Stimulated activated CD4-positive, alpha-beta T cell treated with anti-CD3 and anti-CD28 coated beads, Interleukin-1b, Interleukin-23, amount 100 ng/mL, for 4 hours (primary cell): ENCODE measurements at places on chromosomes 4 and X.

- no peak for DNase-seq
Observed at GRCh38 chr4:80069837-80070731, 2.9 kb downstream of the ANTXR2 start.

DNA sequence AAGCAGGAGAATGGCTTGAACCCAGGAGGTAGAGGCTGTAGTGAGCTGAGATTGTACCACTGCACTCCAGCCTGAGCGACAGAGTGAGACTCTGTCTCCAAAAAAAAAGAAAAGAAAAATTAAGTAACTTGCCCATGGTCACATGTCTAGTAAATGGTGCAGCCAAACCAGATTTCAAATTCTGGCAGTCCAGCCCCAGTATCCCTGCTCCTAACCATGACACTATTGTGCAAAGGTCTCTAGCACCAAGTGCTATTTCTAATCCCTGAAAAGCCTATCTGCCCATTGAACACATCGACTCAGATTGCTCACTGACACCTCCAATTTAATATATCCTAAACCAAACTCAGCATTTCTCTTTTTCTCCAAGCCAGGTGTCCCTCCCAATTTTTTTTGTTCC is 7.6 kb upstream of the LAMP2 start:
- no peak for DNase-seq

DNA sequence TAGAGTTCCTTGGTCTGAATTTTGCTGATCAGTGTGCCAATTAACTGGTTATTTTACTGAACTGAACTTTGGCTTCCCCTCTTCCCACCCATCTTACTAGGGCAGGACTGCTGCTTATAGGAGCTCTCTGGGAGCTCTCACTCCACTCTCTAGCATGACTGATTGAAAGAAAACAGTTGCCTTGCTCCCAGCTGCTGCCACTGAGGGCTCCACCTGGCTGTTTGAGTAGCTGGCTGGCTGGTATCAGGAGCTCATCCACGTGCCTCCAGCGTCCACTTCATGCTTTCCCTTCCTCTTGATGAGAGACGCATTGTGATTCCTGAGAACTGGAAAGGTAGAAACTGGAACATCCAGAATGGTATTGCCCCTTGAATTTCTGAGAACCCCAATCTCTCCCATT is 73.0 kb upstream of the KLHL13 start:
- no peak for DNase-seq

DNA sequence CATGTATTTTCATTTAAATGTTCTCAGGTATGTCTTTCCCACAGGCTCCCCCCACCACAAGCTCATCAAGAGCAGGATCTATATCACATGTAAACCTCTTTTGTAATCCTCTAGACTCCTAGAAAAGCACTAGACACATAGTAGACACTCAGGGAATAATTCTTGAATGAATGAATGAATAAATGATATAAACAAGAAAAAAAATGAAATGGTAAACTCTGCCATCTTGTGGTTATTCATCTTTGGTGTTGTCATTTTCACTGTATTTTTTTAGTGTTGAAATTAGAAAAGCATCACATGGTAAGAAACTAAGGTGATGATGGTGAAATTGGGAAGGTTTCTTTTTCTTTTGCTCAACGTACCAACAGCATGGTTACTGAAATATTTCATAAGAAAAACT is 34.2 kb upstream of the C1GALT1C1 start:
- DNase-seq = no peak

GRCh38 chr4:139050446-139050845 is 34.9 kb downstream of the NOCT start:
- no peak for DNase-seq

DNA sequence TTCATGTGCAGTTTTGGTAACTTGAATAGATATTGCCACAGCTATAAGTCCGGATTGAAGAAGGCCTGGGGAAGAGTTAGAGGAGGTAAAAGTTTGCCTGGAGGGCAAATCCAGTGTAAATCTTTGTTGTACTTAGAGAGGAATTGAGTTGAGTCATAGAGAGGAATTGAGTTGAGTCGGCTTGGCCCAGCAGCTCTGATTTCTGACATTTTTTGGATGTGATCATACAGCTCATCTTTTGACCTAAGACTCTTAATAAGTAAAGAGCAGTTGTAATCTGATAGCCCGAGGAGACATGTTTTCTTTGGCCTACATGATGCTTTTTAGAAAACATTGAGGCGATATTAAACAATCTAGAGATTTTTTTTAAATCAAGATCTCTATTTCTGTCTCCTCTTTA is 3.9 kb downstream of the KIT start:
- DNase-seq = no peak

DNA sequence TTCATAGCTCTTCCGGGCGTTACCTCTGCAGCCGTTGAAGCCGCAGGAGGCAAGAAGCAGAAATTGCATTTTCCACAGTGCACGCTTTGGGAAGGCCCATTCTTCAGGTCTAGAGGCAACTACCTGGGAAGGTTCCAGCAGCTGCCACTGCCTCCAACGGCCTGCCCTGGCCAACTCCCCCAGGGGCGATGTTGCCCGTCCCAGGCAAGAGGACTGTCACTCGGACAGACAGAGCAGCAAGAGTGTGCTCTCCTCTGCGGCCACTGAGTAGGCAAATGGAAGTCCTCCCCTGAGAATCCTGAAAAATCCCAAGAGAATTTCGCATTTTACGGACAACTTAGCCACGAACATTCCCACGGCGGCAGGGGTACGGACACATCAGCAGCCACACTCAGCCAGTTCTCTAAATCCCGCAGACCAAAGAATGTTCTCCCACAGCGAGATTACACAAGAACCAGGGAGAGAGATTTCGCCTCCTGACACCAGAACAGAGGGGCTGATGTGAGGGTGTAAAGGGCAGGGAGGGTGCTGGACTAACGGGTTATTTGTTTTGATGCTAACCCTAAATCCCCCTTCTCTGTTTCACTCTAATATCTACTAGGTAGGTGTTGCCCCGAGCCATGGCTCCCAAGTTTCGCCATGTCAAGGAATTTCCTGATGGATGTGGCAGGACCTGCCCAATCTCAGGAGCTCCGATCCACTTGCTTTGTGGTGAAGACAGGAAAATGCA is 63.8 kb downstream of the SEPSECS start:
- no peak for DNase-seq

- no peak for DNase-seq
Observed at GRCh38 chrX:29145316-29145715, 558.1 kb downstream of the IL1RAPL1 start.

DNA sequence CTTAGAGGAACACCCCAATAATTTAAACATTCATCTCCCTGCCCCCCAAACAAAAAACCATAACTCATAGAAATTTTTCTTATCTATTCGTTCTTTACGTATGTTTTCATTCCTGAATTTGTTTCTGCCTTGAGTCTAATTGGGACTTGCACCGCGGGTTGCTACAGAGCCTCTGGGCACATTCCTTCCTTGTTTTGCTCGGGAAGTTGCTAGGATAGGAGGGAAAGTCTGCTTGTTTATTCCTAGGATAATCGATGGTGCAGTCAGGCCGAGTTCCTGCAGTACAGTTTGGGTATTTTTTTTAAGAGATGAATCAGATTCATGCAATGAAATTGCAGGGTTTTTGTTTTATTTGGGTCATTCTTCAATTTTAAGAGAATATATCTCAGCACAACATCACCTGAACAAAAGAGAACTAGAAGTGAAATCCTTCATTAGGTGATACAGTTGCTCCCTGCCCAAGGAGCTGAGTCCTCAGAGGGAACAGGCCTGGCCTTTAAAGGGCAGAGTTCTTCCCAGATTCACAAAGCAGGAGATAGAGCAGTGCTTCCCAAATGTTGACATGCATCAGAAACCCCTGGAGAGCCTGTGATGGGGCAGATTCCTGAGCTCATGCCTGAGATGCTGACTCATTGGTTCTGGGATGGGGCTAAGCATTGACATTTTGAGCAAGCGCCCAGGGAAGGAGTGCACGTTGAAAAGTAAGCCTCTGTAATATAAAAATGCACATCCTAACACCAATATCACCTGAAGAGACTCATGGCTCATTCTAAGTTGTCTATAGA is 114.9 kb upstream of the FAM9B start:
- no peak for DNase-seq

DNA sequence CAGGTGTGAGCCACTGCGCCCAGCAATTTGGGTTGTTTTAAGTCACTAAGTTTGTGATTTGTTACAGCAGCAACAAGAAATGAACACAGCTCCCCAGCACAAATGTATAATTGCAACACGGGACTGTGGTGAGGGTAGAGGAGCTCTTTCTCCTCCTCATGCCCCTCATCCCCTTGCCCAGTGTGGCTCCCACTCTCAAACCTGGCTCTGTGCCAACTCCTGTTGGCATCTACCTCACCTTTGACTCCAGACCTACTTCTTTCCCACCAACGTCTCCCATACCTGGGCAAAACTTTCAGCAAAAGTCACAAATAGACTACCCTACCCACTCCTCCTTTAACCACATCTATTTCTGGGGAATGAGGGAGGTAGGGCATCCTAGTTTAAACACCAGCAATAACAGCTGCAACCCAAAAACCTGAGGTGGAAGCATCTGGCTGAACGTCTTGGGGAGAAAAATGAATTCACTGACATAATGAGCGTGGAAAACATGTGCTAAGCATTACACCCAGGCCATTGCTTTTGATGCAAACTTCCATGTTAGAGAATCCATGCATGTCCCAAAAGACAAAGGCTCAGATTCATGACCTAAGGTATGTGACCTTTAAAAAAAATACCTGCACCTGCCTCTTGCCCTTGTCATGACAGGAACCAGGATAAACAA is 19.2 kb downstream of the LNX1 start:
- DNase-seq = no peak

DNA sequence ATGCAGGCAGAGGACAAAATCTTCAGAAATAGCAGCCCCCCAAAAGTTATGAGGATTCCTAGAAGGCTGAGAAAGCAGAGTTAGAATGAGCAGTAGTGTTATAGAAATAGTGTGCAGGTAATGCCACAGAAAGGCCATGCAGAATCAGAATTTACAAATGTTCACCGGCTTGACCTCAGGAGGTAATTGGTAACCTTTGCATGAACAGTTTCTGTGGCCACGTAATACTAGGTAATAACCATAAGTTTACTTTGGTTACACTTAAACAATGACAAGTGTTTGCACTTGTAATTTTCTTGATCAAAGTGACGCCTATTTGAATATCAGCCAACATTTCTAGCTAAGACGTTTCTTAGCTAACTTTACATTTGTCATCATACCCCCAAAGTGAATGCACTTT is 393.6 kb downstream of the GPAT3 start:
- DNase-seq = no peak

GRCh38 chrX:119482481-119483480 is 14.5 kb downstream of the SLC25A5 start:
- DNase-seq = peak; percentile 40

- DNase-seq = no peak
Observed at GRCh38 chrX:18065956-18066355, 154.7 kb downstream of the BEND2 start.

DNA sequence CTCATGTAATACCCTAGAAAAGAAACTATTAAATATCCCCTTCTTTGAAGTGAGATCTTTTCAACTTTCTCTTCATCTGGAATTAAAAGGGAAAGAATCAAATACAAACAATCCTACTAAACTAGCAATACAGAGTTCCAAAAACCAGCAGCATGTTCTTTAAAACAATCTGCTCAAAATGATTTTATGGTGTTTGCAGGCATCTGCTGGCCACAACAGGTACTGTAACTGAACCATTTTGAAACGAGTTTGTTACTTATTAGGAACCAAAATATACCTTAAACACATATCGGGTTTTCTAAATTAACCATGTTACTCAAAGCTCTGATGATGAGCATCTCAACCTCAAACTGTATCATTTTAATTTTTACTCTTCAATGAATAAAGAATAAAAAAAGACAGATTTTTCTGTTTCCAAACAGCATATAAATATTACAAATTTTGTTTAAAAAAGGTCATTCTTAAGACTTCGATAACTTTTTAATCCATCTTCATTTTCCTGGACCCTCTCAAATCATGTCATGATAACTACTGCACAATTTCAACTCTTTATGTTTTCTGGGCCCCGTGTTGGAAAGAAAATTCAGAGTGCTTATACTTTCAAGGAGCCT is 56.5 kb downstream of the ARAP2 start:
- no peak for DNase-seq

DNA sequence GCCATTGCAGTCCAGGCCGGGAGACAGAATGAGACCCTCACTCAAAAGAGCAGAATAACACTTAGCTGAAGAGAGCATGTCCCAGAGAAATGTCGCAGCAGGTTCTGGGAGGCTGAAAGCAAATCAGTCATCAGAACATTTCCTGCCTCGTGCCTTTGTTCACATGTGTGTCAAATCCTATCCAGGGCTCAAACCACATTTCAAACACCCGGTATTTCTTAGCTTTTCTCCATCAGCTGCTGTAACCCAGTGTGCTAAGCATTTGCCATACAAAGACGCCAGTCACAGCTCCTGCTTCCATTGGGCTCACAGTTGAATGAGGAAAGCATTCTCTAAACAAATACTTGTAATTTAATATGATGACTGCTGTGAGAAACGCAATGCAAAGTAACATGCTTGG is 6.0 kb downstream of the PALLD start:
- no peak for DNase-seq

GRCh38 chrX:85108165-85108564 is 104.5 kb downstream of the APOOL start:
- DNase-seq = no peak

DNA sequence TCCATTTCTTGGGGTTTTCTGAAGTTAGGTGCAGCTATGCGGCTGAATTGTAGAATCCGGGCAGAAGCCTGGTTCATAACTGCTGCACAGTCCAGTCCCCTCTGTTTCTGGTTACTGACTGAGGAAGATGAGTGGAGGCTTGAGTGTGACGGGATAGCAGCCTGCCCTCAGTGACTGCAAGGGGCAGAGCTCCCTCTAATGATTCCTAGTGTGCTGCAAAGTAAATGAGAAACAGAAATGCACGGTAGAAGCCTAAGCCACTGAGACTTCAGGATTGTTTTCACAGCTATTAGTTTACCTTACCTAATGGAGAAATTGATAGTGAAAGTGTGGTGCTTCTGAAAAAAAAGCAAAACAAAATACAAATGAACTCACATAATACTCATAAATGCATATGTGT is 189.2 kb downstream of the GPM6A start:
- no peak for DNase-seq

GRCh38 chr4:184322328-184323025 is 104.8 kb upstream of the ENPP6 start:
- no peak for DNase-seq

- no peak for DNase-seq
Observed at GRCh38 chr4:6449746-6450369, 22.6 kb downstream of the PPP2R2C start.

- no peak for DNase-seq
Observed at GRCh38 chr4:174592256-174592984, 70.1 kb upstream of the HPGD start.

- DNase-seq = no peak
Observed at GRCh38 chrX:85017721-85018120, 14.0 kb downstream of the APOOL start.

- no peak for DNase-seq
Observed at GRCh38 chr4:128709268-128709667, 100.2 kb upstream of the JADE1 start.

DNA sequence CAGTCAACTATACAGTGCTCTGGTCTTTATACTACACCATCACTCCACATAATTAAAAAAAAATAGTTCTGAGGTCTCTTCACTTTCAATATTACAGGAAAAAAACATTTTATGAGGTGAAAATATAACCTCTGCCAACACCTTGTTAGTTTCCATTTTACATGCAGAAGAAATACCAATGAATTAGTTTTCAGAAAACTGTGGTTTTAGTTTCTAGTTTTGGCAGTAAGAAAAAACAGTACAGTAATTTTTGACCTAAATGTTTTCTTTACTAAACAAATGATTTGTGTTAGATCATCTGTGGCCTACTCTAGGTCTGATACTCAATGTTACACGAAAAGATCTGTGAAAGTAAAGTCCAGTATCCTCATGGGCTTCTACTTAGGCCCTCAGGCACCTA is 10.0 kb downstream of the SULT1E1 start:
- no peak for DNase-seq

GRCh38 chrX:100731441-100732281 is at the start of gene SYTL4:
SYTL4 (minus strand) TSS chrX:100732121; CDS start chrX:100702037, 30,084 bp downstream.
- no peak for DNase-seq
